Left cardiac atrium (tissue), 4 donors: ENCODE measurements at places on chromosomes 6 and 20.
A peak's percentile ranks its signal among the peaks of the same experiment; 100 is the strongest.

DNA sequence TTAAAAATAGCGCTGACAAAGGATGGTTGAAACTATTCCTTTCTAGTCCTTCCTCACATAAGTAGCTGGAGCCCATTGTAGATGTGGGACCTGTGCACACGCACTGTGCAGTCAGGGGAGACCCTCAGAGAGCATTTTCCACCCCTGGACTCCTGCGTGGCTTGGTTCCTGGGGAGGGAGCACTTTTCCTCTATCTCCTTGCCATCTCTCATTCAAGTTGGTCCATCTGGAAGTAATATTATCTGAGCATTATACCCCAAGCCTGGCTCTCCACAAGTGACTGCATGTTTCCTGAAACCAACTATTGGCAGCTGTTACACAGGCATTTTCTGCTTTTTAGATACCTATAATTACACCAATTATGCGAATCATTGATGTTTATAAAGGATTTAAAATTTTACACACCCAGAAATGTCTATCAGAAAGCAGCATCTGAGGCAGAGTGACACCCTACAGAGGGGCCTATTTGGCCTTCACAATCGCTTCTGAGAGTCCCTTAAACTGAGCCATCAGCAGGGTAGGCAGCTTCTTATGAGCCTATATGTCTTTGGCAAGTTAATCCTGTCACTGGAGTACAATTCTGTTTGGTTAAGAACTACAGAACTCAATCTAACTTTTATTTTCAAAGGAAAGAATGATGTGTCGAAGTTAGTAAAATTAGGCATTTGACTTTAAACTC, 18.7 kb downstream of the SOX4 start:
- DNase-seq, result no peak

DNA sequence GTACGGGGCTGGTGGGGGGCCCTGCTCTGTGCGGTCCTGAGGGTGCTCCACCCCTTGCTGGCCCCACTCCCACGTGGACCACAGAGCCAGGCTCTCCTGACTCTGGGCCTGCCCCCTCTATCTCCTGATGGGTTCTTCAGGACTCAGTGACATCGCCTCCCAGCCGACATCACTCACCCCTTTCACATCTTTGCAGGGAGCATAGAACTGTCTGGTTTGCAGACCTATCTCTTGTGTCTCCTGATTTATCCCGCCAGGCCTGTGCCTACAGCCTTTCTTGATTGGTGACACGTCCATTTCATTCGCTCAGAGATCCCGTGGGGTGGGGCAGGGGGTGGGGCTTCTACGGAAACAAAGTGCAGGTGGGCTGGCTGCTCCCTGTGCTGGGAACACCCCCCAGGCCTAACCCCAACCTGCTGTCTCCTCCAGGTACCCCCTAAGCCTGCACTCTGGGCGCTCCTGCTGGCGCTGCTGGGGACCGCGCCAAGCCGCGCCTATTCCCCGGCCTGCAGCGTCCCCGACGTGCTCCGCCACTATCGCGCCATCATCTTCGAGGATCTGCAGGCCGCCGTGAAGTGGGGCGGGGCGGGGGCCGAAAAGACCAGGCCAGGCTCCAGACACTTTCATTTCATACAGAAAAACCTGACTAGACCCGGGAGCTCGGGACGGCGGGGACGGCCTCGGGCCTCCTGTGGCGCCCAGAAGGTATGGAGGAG, 1.7 kb downstream of the C20orf204 start:
- no peak for DNase-seq

DNA sequence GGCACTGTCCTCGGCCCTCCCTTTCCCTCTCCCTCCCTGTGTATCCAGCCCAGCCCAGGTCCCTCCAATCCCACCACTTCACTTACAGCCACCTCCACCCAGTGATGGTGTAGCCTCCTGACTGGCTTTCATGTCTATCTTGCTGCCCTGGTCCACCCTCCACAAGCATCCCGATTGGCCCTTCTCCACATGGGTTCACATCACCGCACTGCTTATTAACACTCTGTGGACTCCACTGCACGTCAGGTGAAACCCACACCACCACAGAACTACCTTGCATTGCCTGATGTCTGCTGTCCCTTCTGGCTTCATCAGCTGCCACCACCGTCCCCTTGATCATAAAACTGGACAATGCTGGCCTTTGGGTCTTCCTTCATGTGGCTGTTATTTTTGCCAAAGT, 220.4 kb upstream of the ARID1B start:
- no peak for DNase-seq

- DNase-seq, result peak; percentile 85
Observed at GRCh38 chr6:36679043-36679833, 724 bp downstream of the CDKN1A start.

GRCh38 chr6:5133943-5134342, 48.8 kb downstream of the PPP1R3G start:
- DNase-seq, result no peak

DNA sequence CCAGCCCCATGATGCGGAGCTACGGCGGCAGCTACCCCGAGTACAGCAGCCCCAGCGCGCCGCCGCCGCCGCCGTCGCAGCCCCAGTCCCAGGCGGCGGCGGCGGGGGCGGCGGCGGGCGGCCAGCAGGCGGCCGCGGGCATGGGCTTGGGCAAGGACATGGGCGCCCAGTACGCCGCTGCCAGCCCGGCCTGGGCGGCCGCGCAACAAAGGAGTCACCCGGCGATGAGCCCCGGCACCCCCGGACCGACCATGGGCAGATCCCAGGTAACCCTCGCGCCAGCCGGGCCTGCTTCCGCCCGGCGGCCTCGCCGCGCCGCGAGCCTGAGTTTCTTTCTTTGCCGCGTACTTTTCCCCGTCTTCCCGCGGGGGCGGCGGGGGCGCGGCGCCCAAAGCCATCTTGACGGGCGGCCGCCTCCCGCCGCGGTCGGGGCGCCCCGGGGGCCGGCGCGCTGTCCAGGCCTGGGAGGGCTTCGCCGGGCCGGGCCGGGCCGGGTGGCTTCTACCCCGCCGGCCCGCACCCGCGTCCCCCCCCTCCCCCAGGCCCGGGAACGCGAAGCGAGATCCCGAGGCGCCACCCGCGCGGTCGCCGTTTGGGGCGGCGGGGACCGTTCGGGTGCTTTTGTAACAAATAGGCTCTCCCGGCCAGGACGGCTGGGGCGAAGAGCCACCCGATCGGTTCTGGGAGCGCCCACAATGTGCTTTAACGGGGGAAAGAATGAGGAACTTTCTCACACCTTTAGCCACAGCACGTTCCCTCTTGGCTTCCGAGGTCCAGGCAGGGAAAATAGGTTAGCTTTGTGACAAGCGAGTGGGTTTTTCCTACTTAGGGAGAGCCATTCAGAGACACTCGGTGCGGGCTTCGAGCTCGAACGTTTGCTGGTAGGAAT, 2.3 kb downstream of the ARID1B start:
- DNase-seq, result peak; percentile 48

DNA sequence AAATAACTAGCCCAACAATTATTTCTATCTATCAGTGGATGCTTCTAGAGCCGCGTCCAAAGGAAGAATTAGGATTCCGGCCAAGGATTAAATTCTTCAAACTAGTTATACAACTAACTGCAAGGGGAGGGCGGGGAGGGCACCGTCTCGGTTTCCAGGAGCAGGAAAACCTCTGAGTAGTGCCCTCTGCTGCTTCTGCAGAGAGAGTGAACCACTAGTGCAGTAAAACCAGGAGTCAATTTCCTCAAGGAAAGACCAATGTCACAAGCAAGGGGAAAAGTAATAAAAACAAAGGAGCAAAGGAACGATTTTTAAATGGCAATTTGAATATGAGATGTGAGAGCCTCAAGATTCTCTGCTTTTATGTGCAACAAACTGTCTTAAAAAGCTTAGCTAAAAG, 16.5 kb upstream of the UBE2J1 start:
- DNase-seq, result peak; percentile 69

DNA sequence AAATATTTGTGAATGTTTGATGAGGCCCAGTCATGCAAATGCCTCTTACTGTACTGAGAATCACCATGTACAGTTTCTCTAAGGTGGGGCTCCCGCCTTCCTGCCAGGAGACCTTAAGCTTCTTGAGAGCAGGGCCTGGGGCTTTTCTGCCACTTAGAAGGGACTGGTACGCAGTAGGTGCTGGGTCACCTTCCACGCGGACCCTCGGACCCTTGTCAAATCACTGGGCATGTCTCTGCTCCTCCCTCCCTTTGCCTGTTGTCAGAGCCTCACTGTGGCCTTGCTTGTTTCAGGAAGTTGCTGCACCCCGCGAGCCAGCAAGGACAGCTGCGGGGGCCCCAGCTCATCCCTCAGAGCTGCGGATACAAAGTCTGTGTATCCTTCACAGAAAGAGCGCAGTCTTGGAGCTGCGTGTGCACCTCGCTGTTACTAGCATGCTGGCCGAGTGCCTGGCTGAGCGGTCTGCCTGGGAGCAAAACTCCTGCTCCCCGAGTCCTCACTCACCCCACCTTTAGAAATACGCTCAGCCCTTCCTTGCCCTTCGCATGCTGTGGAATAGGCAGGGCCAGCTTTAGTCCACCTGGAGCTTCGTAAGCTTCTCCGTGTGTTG, 30.7 kb upstream of the IRF4 start:
- peak; percentile 4 for DNase-seq

DNA sequence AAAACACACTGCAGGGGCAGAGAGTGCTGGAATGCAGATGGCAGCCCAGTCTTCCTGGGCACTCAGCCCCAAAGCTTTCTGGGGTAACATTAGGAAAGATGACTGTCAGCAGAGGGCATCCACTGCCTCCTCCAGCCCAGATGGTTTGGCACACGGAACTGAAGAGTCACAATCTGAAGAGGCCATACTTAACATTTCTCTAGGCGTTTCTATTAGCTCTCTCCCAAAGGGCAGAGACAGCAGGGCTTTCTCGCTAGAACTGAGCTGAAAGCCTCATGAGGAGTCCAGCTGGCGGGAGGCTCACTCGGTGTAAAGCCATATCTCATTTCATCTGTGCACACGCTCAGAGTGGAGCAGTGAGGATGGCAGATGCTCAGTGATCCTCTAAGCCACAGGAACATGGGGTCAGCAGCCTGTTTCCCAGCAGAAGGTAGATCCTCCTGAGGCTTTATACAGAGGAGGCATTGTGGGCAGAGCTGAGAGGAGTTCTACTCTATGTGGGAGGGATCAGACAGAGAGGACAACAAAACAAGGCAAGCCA, 28.1 kb downstream of the ALDH8A1 start:
- DNase-seq, result no peak

DNA sequence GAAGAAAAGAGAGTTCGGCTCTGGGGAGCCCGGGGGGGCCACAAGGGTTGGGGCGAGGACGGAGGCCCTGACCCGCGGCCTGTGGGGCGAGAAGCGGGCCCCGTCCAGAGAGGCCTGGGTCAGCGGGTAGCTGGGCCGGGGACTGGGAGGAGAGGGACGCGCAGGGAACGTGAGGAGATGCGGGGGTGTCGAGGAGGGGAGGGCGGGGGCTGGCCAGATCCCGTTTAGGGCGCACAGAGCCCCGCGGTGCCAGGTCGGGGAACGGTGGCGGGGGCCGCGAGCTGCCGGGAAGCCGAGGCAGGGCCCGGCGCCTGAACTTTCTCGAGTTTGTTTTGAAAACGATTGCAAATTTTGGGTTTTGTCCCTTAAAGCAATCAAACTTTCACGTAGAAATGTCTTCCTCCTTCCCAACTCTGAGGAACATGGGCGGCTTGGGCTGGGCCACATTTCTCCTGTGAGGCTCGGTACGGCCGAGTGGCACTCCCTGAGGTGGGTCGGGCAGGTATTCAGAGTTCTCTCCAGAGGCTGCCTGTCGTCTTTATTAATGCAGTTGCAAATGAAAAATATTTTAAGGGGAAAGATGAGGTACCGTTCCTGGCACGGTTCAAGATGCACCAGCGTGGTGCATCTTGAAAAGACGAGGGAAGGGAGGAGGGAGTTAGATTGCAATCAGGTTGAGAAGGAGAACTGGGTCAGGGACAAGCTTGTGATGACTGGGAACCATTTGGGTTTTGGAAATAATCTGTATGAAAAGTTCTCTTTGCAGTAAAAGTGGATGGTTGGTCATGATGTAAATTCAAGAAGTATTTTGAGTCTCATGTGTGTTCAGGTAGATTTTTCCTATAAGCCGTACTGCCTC, 972 bp downstream of the RNF8 start:
- peak; percentile 38 for DNase-seq

- DNase-seq, result no peak
Observed at GRCh38 chr6:169326067-169326799, 72.6 kb upstream of the THBS2 start.

DNA sequence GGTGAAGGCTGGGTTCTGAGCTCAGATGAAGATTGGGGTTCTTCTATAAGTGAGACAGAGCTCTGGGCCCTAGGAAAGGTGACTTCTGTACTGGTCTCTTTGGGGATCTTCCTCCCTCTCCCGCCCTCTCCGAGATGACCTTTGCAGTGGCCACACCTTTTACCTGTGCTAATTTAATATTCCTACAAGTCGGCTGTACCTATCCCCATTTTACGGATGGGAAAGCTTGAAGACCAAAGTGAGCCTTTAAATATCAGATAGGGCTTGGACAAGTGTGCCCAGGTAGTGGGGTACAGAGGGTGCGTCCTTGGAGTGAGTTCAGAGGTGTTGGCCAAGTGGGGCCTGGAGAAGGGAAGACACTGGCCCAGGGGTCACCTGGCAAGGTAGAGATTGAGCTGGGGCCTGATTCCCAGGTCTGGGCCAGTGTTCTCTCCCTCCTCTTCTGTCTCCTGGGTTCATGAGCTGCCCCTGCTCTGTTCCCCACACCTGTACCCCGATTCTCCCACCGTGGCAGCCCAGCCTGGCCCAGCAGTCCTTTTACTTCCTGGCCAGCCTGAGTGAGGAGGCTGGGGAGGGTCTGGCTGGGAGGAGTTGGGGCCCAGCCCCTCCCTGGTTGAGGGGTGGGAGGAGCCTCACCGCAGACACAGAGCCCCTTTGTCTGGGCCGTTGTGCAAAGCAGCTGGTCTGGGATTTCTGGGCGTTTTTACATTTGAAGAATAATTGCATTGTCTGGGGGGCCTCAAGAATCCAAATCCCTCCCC, 152.1 kb upstream of the RNF24 start:
- DNase-seq, result no peak

DNA sequence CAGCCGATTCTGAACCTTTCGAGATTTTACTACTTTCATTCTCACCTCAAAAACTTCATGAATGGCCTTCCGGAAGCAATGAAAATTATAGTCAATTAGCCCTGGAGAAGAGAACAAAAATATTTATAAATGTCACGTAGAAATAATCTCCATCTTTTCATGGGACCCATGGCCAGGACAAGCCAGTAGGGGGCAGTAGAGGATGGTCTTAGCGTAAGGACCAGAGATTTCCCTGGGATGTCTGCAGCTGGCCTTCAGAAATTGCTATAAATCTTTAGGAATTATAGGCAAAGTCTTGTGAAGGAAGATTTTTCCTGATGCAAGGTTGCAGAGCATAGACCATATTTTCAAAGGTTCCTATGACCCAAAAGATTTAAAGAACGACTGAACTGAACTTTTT, 15.6 kb upstream of the UBE2J1 start:
- peak; percentile 66 for DNase-seq

DNA sequence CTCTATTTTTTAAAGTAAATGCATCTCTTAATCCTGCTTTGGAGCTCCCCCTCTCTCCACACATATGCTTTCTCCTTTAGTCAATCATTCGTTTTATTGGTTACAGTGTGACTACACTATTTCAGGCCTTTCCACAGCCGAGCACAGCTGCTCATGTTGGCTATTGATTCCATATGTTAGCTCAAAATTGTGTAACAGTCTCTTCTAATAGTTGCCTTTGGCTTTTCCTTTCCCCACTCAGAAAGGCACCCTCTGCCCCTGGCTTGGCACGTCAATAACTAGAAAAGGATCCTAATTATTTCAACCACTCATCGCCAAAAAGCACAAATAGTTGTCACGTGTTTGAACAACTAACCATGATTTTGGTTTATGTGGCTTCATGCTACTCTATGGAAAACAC, 410.3 kb upstream of the SLC35B3 start:
- no peak for DNase-seq

GRCh38 chr6:143941852-143942627, 66.0 kb downstream of the PLAGL1 start:
- peak; percentile 45 for DNase-seq
